Muscle of back (tissue), 13 donors: ENCODE measurements at places on chromosomes 7 and 10. TPM values are rescaled to one million over a fixed set of nuclear protein-coding genes. Genes with fewer than 3 reads are reported as not detected.

DNA sequence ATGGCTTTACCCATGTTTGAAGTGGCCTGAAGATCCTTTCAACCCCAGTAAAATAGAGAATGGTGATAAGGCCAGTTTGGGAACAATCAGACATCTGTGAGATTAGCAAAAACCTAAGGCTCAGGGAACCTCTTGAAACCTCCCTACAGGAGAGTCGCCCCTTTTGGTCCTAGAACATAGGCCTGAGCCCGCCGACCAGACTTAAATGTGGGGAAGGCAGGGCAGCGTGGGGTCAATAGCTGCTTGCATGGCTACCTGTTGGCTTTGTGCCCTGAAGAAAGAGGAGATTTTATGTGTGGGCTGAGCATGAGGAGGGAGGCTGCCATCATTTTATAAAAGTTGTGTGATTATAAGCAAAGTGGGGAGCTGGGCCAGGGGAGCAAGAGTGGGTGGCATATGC is 97.6 kb upstream of the TBX20 start:
- DNase-seq, result no peak

The VENTX gene
- polyA plus RNA-seq, result 0.18 TPM

- DNase-seq, result no peak
These were observed 520.6 kb downstream of the SUGCT start for GRCh38 chr7:40655426-40655825.

- DNase-seq, result no peak
These were observed 50.6 kb downstream of the ADAMTS14 start for GRCh38 chr10:70722820-70723424.
